Hematopoietic multipotent progenitor cell treated with erythropoietin and hydrocortisone succinate and interleukin-3 and kit ligand, for 6 days (in vitro differentiated cells): ENCODE measurements at places on chromosomes 2 and 18.

GRCh38 chr2:163341426-163341825, 394.4 kb downstream of the FIGN start:
- DNase-seq: no peak

DNA sequence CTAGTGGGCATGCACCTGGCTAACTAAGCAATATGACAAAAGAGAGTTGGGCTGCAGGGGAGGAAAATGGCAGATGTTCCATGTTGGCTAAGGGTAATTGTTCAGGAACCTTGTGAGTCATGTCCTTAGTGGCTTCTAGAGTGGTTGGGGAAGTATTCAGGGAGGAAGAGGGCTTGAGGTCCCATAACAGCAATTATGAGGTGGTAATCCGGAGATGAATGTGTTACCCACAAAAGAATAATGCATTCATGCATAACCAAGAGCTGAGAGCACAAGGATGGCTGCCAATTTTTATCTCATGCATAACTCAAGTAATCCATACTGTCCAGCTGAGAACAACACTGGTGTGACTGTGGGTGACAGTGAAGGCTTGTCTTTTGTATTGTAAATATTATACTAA, 42.9 kb downstream of the TMEFF2 start:
- no peak for DNase-seq

GRCh38 chr2:18993756-18994338, 364.6 kb downstream of the OSR1 start:
- DNase-seq: no peak

DNA sequence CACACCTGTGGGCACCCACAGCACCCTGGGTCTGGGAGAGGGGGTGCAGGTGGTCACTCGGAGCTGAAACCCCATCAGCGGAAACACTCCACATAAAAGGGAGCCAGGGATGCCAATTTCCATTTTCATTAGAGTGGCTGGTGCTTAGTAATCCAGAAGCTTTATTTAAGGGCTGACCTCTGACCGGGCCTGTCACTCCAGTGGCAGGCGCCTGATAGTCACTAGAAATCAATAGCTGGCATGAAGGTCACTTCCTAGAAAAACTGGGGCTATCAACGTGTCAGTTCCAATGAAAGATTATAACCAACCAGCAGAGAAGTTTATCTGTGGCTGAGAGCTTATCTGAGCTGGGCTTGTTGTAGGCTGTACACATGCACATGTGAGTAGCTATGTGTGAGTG, 333.7 kb upstream of the SKOR2 start:
- DNase-seq: no peak

DNA sequence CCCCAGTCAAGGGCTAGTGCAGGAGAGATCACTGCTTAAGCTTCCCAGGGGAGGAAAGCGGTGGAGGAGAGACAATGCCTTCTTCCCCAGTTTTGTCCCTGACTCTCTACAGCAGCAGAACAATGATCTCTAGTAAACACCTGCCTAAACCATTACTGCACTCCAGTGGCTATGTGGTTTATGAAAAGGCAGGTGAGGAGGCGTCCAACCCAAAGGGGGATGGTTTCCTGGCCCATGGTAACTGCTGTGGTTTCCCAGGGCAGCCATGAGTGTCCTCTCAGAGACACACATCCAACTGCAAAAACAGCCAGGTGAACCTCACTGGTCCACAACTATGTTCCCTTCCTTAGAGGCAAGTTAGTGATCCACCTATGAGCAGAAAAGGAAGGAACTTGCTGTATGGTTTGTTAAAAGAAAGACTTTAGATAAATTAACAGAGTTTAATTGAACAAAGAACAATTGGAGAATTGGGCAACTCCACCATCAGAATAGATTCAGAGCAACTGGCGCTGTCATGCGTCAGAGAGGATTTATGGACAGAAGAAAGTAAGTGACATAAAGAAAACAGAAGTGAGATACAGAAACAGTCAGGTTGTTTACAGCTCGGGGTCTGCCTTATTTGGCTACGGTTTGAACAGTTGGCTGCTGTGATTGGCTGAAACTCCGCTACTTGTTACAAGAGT, 4.8 kb upstream of the TTC39C start:
- no peak for DNase-seq

GRCh38 chr2:584863-585823, 92.1 kb downstream of the TMEM18 start:
- DNase-seq: peak; percentile 12

- DNase-seq: no peak
These were observed 8.2 kb downstream of the LPIN1 start for GRCh38 chr2:11754700-11755015.

- DNase-seq: peak; percentile 26
These were observed 214.2 kb upstream of the ACVR2A start for GRCh38 chr2:147630585-147630984.

DNA sequence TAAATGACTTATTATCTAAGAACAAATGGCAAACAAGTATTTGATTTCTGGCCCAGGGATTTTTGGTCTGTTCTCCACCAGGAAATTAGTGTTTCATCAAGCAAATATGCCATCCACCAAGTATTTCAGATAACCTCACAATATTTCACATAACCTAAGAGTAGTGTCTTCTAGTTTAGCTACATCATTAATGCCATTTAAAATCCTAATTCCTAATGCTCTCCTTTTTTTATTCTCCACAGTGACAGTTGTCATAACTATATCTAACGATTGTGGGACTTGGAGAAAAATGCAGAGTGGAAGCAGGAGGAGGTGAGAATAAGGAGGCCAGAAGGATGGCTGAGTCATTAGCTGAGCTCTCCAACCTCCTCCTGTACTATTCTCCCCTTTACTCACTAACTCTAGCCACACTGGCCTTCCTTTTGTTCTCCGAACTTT, 58.5 kb upstream of the CTLA4 start:
- DNase-seq: no peak

GRCh38 chr2:158713523-158714138, 81.5 kb upstream of the DAPL1 start:
- no peak for DNase-seq

DNA sequence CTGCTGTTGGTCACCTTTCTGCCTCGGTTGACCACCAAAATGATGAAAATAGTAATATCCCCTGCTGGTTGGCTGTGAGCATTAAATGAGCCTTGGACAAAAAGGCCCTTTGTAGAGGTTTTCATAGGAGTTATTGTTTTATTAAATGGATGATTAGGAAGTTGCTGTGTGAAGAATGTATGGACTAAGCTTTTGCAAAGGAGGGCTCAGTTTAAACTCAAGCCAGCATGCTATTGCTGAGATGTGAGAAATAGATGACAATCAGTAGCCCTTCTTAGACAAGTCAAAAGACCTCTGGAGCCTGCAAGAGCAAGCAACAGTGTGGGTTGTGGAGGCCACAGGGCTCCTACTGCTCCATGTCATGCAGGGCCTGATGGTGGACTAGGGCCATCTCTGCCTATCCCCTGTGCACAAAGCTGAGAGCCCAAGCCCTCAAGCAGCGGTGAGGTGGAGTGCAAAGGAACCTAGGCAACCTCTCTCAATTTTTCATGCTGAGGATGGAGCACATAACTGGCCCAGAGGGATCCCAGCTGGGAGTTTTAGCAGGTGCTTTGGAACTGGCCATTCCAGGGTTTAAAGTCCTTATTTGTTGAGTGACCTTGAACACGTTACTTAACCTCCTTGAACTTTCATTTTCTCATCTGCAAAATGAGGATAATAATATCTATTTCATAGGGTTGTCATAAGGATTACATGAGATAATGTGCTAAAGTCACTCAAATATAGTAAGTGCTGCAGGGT, 37.1 kb downstream of the FOSL2 start:
- DNase-seq: no peak

DNA sequence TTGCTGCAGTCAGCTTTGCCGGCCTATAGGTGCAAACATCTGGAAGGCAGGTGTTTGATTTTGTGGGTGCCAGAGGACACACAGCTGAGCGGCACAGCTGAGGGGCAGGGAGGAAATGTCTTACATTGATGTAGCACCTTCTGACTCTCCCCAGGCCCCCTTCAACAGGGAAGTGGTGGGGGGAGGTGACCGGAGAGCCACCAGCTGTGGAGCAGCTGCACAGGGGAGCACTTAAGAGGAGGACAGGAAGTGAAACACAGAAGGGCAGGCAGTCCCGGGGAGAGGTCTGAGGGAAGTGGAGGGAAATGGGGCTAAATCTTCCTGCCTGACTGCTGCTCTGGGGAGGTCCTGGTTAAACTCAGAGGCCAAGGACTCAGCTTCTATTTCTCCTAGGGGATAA, 409.1 kb downstream of the TNS1 start:
- no peak for DNase-seq

DNA sequence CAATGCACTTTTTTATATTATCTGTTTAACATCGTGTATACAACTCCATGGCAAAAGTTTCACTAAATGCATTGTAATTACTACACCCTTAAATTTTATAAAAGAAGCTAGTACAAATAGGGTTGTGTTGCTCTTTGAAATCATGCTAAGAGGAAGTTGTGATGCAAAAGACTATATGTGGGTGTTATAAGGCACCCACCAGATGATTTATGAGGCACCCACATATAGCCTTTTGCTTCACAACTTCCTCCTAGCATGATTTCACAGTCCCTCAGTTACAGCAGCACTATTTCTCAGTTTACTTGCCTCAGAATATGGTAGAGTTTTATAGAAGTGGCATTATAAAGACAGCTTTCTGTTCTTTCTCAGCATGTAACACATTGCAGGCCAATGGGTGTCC, 277.3 kb upstream of the DOK6 start:
- no peak for DNase-seq

- DNase-seq: no peak
These were observed 595 bp upstream of the HDHD2 start for GRCh38 chr18:47150824-47151366.

GRCh38 chr2:8416001-8416571, 265.8 kb upstream of the ID2 start:
- no peak for DNase-seq
